ENCODE measurements at places on chromosomes 4 and X.

DNA sequence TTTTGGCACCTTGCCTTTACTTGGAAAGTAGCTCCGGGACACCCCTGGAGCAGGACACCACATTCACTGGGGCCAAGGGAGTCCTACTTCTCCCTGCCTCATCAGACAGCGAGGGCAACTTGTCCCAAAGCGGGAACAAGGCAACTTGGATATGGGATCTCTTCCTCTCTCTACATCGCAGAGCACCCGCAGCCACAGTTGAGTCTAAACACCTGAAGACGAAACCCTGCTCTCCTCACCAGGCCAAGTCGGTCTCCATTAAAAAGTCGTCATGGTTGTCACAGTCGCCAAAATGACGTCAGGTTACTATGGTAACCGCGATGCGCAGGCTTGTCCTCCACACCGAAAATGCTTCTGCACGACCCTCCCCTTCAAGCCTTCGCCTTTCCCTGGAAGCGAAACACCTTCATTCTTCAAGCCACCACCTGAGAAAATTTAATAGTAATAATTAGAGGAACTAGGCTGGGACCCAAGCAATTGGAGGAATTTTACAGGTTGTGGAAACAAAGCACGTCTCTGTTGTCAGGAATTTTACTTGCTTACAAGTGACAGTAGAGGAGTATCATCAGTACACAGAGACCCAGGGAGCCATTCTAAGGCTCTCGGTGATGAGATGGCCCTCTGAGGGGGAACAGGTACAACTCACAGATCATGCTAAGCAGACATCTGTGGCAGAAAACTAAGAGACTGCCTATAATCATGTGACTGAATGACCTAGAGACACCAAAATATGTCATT is 30.5 kb upstream of the TCEAL4 start:
- no peak for DNase-seq

DNA sequence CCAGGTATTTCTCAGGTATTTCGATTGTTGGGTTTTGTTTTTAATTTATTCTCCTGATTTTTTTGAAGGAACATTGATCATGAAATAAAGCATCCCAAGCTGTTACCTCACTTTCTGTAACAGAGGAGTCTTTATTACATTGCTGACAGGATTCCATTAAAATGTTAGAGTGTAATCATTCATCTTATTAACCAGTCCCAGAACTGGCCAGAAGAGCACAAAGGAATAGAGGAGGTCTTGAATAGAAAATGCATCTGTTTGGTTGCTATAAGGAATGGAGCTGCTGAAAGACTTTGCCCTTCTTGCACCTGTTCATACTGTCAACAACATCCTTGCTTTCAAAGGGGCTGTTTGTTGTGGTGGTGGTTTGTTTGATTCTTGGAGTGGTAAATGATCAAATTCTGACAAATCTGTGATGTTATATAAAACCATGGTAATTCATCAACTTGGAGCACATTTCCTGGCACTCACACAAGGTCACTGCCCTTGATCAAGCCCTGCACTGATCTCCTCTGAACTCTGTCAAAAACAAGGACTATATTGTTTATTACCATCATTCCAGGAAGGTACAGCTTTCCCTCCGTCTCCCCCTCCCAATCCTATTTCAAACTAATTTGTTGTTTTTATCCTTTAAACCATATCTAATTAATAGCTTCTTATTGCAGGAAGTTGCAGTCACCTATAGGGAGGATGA is 215.8 kb downstream of the PCDH19 start:
- DNase-seq = no peak

GRCh38 chr4:43765514-43765913 is 683.1 kb downstream of the KCTD8 start:
- no peak for DNase-seq

DNA sequence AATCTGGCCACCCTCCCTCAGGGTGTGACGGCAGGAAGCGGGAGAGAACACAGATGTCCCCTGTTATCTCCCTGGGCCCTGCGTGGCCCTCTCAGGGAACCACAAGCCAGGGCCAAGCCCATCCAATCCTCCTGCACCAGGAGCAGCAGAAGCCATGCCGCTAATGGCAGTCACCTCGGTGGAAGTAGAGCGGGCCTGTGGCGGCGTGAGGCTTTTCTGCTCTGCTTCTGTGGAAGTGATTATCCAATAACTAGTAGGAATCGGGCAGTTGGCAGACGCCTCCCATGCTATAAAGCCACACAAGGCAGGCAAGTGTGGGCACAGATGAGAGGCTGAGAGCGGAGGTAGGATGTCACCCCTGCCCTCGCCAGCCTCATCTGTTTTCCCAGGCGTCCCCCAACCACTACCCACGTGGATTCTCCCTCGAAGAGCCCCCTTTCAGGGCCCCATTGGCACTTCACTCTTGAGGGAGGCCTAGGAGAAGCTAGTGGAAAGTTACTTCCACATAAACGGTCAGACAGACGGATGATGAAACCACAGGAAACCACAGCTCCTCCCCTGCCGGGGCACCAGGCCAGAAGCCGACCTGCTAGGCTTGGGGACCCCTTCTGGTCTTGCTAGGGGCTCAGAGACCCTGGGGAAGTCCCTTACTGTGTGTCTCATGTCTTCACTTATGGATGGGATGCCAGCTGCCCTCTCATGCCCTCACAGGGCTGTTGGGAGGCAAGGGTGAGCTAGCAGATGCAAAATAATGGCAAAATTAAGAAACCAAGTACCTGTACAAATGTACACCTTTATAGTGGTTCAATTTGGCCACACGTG is 18.8 kb upstream of the TMSB4X start:
- peak; percentile 69 for DNase-seq

DNA sequence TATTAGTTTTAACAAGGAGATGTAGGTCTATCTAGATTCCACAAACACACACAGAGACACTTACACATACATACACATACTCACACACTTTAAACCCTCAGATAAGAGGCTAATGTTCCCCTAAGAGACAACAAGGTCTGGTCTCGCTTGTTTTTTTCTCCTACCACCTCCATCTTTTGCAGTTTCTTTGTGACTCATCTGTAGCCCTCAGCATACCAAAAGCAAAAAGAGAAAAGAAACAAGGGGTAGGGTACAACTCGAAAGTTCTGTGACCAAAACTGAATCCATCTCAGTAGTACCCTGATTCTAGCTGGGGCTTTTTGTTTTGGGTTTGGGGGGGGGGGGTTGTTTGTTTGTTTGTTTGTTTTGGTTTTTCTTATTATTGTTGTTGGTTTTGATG is 12.2 kb upstream of the EXOSC9 start:
- DNase-seq = no peak

- DNase-seq = peak; percentile 44
Measured at GRCh38 chrX:100379388-100379986, 30.6 kb downstream of the PCDH19 start.

DNA sequence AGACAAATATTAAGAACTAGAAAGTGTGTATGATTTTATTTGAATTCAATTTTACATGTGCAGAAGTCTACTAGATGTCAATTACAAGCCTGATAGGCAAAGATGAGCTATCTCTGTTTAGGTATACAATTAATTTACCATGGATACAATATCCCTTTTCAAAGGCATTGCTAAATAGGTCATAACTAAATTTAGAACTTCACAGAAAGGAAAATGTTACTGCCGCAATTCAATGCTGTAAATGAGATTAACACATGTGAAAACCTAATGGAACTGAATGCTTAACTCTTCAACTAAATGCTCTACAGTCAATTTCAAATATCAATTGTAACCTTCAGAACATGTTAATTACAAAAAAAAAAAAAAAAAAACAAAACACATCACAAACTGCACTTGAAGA is 14.6 kb downstream of the RAP2C start:
- DNase-seq = no peak

DNA sequence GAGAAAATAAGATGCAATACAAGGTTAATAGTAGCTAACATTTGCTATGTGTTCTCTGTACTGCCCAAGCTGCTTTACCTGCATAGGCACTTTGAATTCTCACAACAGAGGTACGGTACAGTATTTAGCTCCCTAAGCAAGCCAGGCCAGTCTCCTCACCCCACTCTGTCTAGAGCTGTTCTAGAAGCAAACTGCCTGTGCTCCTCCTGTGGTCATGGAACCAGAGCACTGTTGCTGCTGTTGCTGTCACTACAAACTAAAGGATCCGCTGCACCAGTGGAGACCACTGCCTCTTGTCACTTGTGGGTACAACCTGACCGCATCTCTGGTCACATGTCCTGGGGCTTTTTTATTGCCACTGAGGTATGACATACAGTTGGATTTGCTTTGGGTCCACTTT is 19.6 kb downstream of the ZNF330 start:
- DNase-seq = no peak

- DNase-seq = no peak
Measured at GRCh38 chr4:40349561-40350198, 14.5 kb downstream of the CHRNA9 start.

- no peak for DNase-seq
Measured at GRCh38 chr4:27595571-27596360, 735.1 kb downstream of the STIM2 start.

DNA sequence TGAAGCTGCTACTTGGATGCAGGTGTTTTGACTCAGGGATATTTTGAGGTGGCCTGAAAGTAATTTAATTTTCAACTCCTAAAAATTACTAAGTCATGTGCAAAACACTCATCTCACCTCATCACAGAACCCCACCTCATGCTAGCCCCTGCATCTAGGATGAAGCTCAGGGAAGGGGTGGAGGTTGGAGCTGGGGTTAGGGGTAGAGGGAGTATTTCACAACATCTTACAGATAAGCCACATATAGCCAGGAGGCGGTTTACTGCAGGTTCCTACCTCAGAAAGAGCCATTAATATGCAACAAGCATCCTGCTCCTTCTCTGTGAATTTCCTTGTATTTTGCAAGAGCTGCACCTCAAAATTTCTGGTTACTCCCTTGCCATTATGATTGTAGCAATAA is 70.5 kb upstream of the TSPAN5 start:
- DNase-seq = no peak

- DNase-seq = no peak
Measured at GRCh38 chr4:147219145-147219544, 261.8 kb upstream of the EDNRA start.

DNA sequence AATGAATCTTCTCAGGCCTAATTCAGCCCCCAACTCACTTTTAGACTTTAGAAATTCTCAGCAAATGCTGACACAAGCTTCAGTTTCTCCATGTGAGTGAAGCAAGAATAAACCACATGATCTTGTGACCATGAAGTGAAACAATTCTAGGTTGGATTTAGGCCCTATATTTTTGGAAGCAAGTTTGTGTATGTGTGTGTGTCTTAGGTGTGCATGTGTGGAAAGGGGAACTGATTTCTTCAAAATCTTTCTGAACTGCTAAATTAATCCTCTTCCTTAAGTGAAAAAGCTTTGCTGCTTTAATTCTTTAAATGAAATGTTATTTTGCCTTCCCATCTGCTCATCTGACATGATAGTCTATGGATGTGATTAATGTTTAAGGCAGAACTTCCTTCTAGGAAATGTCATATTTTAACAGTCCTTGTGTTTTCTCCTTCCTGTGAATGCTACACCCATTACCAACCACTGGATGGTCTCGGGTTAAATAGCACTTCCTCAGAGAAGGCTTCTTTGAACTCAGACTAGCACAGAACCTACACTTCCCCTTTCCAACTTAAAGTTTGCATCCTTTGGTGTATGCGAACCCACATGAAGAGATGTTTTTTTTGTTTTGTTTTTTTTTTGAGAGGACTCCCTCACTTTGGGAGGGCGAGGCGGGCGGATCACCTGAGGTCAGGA is 1.2 kb upstream of the TMEM144 start:
- no peak for DNase-seq
